ENCODE measurements at places on chromosomes 4 and X. TPM values are rescaled to one million over a fixed set of nuclear protein-coding genes. Genes with fewer than 3 reads are reported as not detected.

Gene CABS1
- not detected for total RNA-seq

DNA sequence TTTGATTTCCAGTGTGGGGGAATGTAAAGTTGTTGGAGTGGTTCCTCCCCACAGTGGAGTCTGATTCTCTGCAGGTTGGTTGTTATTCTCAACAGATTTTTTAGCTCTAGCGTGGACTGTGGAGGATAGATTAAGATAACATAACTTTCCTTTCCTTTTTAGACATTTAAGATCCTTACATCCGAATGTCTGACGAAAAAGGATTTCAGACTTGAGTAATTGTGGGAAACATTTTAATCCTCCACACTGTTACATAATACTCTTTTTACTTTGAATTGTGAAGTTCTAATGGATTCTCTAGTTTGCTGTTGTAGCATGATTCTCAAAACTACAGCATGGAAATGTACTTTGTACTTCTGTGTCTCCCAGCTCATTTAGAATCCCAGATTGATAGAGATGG lies 107.8 kb downstream of the ARHGAP10 start:
- H3K27ac ChIP-seq, result no peak overlapping the region
- H3K27me3 ChIP-seq, result no peaks in the 10 kb centered on the region
- no peak overlapping the region for H3K4me3 ChIP-seq
- H3K36me3 ChIP-seq, result no peaks in the 10 kb centered on the region
- peaks cover 45% of the 10 kb centered on the region for H3K4me1 ChIP-seq
- DNase-seq, result no peak

- no peaks in the 10 kb centered on the region for H3K36me3 ChIP-seq
- DNase-seq, result no peak
- H3K27ac ChIP-seq, result no peak overlapping the region
- H3K4me3 ChIP-seq, result no peak overlapping the region
- H3K27me3 ChIP-seq, result no peaks in the 10 kb centered on the region
Observed at GRCh38 chr4:14234307-14234706, 606.8 kb upstream of the BOD1L1 start.

DNA sequence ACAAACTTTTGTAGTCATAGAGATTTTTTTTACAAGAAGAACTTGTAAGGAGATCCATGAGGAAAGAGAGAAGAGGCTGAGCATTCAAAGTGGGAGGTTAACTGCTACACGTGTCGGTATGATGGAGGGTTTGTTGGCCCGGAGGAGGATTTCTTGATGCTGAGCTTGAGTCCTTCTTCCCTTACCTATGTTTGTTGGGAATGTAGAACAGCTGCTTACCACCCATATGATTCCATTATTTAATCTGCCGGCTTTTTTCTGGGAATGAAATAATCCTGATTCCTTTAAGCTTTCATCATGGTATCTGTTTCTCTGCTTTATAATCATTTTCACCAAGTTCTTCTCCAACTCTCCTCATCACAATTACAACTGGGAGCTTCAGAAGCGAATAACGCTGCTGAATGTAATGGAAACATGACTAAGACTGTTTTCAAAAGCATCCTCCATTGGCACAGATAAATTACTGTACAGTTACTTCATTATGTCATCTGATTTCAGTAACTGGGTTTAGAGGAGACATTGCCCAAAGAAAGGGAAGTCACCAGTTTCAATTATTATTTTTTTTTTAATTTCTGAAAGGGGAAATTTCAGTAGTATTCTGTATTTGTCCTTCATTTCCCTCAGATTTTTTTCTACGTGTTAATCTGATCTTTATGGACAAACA lies 420.6 kb downstream of the SPRY1 start:
- H3K4me3 ChIP-seq, result no peak overlapping the region
- no peak for DNase-seq
- H3K36me3 ChIP-seq, result no peaks in the 10 kb centered on the region
- H3K27ac ChIP-seq, result no peak overlapping the region
- H3K4me1 ChIP-seq, result peaks cover 8% of the 10 kb centered on the region
- H3K27me3 ChIP-seq, result no peaks in the 10 kb centered on the region

- no peak overlapping the region for H3K27ac ChIP-seq
- H3K4me3 ChIP-seq, result no peak overlapping the region
- DNase-seq, result no peak
Observed at GRCh38 chr4:3480528-3481112, 17.5 kb downstream of the DOK7 start.

DNA sequence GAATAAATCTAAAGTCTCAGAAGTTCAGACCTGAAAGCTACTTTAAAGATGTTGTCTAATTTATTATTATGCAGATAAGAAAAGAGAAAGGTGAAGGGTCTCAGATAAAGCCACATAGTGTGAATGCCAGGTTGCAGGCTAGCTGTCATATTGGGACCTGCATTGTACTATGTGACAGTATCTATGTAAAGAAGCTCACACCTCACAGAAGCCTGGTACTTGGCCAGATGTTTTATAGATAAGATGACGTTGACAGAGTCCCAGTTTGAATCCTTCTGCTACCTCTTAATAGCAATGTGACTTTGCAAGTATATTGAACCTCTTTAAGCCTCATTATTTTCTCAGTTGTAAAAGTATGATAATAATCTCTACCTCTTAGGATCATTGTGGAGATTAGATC lies 227.0 kb downstream of the SPRY1 start:
- H3K27me3 ChIP-seq, result no peaks in the 10 kb centered on the region
- H3K36me3 ChIP-seq, result no peaks in the 10 kb centered on the region
- H3K27ac ChIP-seq, result no peak overlapping the region
- no peaks in the 10 kb centered on the region for H3K4me1 ChIP-seq
- no peak for DNase-seq

- no peaks in the 10 kb centered on the region for H3K36me3 ChIP-seq
- no peak for DNase-seq
- H3K27me3 ChIP-seq, result no peaks in the 10 kb centered on the region
- peaks cover 29% of the 10 kb centered on the region for H3K4me1 ChIP-seq
- no peak overlapping the region for H3K4me3 ChIP-seq
Observed at GRCh38 chr4:4990857-4991540, 28.3 kb downstream of the CYTL1 start.

DNA sequence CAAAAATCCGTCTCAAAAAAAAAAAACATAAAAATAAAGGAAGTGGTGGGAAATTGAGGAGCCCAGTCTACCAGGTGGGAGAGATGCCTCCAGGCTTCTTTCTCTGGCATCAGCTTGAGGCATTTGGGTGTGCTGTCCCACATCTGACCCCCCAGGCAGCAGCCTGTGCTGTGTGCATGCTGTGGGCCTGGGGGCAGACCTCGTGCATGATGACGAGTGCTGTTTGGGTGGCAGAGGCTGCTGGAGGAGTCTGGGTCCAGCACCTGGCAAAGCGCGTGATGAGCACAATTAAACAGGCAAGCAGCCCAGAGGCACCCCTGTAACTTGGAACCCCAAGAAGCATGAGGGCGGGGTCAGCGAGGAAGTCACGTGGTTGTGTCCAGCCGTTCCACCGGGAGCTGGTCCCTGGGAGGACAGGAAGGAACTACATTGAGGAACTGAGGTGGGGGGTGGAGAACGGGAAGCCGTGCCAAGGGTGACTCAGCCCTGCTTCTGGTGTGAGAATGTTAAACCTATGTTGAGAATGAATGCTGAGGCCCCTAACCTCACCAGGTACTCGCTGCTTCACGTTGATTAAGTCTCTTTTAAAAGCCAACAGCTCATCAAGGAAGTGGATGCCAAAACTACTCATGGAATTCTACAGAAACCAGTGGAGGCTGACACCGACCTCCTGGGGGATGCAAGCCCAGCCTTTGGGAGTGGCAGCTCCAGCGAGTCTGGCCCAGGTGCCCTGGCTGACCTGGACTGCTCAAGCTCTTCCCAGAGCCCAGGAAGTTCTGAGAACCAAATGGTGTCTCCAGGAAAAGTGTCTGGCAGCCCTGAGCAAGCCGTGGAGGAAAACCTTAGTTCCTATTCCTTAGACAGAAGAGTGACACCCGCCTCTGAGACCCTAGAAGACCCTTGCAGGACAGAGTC lies 6.1 kb downstream of the TACC3 start:
- peak overlapping the region; percentile 59 for H3K27ac ChIP-seq
- H3K27me3 ChIP-seq, result no peaks in the 10 kb centered on the region
- no peak overlapping the region for H3K4me3 ChIP-seq
- H3K4me1 ChIP-seq, result peaks cover 24% of the 10 kb centered on the region

- no peaks in the 10 kb centered on the region for H3K36me3 ChIP-seq
- no peak for DNase-seq
- no peaks in the 10 kb centered on the region for H3K4me1 ChIP-seq
Observed at GRCh38 chr4:67049446-67049845, 495.9 kb downstream of the CENPC start.

DNA sequence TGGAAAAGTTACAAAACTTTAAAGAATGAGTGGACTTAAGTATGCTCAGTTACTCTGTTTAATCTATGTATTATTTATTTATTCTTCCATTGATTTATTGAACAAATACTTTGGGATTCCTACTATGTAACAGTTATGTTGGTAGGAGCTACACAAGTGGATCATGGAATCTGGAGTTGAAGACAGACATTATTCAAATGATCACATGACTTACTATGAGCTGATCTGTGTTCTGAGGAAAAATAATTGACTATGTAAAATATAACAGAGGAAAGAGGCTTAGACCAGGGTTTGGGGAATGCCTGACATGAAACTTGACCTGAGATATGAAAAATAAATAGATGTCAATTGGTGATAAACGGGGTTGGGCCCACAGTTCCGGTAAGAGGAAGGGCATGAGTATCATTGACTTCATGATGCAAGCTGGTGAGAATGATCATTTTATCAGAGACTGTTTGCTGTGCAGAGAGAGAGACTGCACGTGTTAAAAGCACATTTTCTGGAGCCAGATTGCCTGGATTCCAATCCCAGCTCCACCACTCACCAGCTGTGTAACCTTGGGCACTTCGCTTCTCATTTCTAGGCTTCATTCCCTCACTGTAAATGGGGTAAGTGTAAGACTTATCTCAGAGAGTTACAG lies 179.0 kb downstream of the SPCS3 start:
- DNase-seq, result no peak
- H3K27me3 ChIP-seq, result no peaks in the 10 kb centered on the region
- no peak overlapping the region for H3K27ac ChIP-seq
- H3K4me3 ChIP-seq, result no peak overlapping the region

All from vagina (tissue), 2 donors.